Right kidney (tissue), 9 donors: ENCODE measurements at places on chromosomes 11 and 22.

GRCh38 chr11:125227151-125227550, 62.6 kb downstream of the PKNOX2 start:
- no peak for DNase-seq

DNA sequence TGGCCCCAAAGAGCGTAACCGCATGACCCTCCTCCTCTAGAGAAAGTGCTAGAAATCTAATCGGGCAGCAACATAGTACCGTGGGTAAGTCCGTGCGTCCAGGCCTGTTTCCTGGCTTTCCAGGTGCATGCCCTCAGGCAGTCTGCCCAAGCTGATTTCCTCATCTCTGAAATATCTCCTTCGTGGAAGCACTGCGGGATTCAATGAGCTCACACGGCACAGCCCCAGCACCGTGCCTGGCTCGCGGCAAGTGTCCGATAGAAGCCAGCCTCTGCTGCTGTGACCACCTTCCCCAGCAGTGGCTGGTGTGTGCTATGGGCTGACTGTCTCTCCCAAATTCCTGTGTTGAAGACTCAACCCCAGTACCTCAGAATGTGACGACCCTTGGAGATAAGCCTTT, 20.7 kb downstream of the RPUSD4 start:
- DNase-seq, result no peak

DNA sequence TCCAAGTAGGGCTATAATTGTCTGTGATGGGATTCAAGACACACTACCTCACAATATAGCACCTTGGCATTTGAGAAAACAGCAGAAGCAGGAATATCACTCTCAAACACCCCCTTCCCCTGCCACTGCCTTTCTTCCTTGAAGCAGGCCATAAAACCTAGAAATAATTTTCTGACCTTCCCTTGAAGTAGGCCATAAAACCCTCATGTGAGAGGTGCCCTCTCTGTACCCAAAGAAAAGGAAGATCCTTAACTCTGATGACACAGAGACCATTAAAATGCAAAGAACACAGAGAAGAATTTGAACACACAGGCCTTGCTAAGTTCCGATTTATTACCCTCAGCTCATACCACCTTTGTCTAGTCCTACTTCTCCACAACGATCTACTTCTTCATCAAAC, 631.7 kb upstream of the CADM1 start:
- DNase-seq, result no peak

DNA sequence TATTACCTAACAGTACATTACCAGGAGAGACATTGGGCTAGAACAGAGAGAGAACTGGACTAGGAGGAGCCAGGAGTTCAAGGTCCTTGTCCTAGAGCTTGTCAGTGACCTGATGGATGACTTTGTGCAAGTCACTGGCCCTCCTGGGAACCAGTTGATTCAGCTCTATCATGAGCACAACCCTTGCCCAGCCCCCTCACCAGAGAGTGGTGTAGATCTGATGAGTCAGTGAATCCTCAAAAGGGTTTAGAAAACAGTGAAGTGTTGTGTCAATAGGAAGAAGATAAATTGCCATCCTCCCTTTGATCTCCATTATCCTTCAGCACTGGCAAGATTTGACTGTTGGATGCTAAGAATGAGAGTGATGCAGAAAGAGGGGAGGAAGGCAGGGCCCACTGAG, 24.3 kb downstream of the NEU3 start:
- no peak for DNase-seq

DNA sequence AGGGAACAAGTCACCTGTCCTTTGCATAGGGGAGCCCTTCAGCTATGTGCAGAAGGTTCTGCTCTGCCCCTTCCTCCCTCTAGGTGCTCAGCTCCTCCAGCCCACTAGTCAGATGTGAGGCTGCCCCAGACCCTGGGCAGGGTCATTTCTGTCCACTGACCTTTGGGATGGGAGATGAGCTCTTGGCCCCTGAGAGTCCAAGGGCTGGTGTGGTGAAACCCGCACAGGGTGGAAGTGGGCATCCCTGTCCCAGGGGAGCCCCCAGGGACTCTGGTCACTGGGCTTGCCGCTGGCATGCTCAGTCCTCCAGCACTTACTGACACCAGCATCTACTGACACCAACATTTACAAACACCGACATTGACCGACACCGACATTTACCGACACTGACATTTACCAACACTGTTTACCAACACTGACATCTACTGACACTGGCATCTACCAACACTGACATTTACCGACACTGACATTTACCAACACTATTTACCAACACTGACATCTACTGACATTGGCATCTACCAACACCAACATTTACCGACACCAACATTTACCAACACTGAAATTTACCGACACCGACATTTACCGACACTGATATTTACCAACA, 71.9 kb upstream of the PPP6R3 start:
- DNase-seq, result no peak

DNA sequence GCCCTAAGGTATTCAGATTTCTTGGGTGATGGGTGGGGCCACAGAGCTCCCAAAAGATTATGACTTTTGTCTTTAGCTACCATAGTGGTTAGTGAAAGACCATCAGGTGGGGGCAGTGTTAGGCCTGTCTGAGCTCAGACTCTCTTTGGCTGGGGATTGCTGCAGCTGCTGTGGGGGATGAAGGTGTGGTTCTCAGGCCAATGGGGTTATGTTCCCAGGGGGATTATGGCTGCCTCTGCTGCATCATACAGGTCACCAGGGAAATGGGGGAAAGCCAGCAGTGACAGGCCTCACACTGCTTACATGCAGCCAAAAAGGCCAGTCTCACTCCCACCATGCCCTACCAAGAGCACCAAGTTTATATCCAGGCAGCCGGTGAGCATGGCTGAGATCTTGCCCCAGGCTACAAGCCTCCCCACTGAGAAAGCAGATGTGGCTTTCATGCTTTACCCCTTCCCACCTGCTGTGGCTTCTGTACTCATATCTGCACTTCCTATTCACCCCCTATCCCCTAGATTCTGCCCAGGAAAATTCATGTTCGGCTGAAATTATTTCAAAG, 24.8 kb downstream of the CNTF start:
- DNase-seq, result no peak

DNA sequence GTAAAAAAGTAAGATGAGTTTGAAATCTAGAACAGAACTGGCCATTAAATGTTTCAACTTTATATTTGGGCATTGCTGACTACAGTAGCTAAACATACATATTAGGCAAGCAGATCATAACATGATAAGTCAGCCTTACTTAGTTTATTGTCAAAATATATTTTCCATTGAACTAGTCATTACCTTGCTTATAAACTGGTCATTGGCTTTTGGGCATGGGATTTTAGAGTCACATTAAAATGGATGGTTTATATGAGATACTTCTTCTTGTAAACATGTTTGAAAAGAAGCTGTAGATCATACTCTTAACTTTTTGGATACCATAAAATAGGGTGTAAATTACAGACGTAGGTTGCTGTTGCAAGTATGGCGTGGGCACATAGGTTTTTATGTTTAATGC, 2.7 kb downstream of the HIPK3 start:
- no peak for DNase-seq
